ENCODE measurements at places on chromosomes 16 and 17.

DNA sequence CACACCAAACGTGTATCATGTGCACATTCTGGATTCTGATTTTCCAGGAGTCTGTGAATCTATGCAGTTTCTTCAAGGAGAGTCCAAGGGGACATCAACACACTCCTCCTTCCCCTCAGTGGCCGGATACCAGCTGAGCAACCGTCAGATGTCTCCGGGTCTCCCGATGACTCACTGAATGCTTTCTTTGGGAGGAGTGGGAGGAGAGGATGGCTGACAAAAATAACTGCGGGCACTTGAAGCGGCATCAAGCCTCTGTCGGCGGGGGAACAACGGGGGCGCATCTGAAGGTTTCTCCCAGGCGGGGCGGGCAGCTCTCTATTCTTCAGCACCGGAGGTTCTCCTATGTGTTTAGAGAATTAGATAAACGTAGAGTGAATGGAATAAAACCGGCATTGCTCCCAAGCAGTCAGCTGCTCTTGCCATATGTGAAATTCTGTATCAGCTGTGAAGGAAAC lies 24.6 kb upstream of the LRRC75A start:
- DNase-seq = no peak

DNA sequence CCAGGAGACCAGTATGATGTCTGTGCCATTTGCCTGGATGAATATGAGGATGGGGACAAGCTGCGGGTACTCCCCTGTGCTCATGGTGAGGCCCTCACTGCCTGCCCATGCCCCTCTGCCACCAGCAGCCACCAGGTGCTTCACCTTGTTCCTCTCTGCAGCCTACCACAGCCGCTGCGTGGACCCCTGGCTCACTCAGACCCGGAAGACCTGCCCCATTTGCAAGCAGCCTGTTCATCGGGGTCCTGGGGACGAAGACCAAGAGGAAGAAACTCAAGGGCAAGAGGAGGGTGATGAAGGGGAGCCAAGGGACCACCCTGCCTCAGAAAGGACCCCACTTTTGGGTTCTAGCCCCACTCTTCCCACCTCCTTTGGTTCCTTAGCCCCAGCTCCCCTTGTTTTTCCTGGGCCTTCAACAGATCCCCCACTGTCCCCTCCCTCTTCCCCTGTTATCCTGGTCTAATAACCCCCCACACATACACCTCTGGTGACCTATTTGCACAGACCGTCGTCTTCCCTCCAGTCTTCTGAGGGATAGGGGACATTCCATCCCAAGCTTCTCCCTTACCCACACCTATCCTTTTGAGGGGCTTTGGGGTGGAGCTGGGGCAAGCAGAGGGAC lies 3.7 kb downstream of the PFN1 start:
- DNase-seq = no peak

- no peak for DNase-seq
Observed at GRCh38 chr17:2883544-2884213, 87.4 kb downstream of the RAP1GAP2 start.

DNA sequence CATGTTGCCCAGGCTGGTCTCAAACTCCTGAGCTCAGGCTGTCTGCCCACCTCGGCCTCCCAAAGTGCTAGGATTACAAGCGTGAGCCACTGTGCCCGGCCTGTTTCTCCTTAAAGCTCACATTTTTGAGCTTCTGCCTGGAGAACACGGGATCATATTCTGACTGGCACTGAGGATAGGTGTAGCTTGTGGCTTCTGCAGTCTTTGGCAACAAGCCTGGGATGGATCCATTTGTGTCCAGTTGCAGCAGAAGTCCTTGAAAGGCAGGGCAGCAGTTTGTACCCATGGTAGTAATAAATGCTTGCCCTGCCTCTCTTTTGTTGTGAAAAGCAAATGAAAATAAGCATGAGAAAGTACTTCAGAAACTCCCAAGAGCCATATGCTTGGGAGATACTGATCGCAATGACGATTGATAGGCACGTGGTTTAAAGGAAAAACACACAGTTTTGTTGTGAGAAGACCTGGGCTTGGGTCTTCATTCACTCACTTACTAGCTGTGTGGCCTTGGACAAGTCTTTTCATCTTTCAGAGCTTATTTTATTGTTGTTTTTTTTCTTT lies 3.1 kb upstream of the CORO7 start:
- DNase-seq = no peak

DNA sequence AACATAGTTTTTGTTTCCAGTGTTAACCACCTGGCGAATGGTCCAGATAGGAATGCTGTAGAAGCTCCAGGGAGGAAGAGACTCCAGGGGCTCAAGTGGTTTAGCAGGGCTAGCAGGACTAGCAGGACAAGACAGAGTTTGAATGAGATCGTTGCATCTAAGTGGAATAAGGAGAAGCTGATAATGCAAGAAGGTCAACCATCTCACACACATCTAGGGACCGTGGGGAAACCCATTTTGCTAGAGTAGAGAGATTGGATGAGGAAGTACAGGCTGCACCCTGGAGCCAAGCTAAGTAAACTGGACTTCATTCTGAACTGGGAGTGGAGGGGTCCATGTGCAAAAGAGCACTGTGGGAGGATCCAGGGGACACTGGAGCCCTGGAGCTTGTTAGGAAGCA lies 86.1 kb upstream of the HSBP1 start:
- DNase-seq = no peak

DNA sequence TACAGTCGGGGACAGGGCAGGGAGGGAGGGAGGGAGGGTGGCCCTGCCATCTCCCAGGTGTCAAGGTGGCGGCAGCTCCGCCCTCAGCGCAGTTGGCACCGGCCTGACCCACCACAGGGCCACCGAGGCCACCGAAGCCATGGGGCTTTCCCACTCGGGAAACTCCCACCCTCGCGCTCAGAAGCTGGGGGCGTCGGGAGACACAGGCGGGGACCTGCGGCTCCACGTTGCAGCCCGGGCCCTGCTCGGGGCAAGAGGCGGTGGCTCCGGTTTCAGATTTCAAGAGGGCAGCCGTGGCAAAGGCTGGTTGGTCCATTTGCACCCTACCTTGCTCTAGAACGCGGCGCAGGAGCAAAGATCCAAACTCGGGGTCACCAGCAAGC lies 544 bp downstream of the CYB561 start:
- no peak for DNase-seq

- DNase-seq = no peak
Observed at GRCh38 chr16:23356941-23357340, 54.8 kb downstream of the SCNN1B start.

- no peak for DNase-seq
Observed at GRCh38 chr17:29577385-29578211, 9.1 kb downstream of the TP53I13 start.

DNA sequence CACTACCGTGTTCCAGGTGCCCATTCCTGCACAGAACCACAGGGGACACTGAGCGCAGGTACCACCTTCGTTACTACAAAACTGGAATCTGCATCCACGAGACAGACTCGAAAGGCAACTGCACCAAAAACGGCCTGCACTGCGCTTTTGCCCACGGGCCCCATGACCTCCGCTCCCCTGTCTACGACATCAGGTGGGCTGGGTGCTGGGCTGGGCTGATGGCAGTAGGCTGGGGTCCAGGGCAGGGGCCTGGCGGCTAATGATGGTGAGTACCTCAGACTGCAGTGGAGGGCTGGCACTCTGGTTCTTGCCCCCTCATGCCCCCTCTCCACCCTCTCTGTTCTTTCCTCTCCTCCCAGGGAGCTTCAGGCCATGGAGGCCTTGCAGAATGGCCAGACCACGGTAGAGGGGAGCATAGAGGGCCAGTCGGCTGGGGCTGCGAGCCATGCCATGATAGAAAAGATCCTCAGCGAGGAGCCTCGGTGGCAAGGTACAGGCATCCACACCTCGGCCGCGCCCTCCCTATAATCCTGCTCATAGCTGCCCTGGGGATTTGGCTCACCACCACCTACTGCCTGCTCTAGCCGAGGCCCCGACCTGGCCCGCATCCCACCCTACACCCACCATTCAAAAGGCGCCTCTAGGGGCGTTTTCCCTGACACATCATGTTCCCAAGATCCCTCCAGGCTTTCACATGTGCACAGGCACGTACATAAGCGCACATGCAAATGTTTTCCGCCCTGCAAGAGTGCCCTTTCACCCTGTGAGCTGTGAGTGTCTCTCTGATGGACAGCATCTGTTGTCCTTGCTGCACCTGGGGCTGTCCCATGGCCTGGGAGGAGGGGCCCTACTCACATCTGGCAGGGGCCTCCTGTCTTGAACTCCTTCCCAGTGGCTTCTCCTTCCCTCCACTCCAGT lies 27.7 kb downstream of the UNK start:
- DNase-seq = no peak

- DNase-seq = no peak
Observed at GRCh38 chr17:8488901-8489300, 53.2 kb downstream of the NDEL1 start.

GRCh38 chr16:66972983-66973382 lies 11.9 kb downstream of the CES3 start:
- no peak for DNase-seq

DNA sequence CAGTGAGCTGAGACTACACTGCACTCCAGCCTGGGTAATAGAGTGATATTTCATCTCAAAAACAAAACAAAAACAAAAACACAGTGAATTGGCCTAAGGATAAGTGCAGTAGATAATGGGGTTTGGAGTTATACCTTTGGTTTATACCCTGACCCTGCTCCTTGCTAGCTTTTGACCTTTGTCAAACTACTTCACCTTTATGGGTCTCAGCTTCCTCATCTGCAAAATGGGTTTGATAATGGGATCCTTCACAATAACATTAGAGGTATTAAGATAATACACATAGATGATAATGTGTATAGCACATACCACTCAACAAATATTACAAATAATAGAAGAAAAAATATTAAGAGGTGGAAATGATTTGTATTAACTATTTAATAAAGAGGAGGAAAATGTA lies 85.9 kb downstream of the STXBP4 start:
- DNase-seq = no peak

DNA sequence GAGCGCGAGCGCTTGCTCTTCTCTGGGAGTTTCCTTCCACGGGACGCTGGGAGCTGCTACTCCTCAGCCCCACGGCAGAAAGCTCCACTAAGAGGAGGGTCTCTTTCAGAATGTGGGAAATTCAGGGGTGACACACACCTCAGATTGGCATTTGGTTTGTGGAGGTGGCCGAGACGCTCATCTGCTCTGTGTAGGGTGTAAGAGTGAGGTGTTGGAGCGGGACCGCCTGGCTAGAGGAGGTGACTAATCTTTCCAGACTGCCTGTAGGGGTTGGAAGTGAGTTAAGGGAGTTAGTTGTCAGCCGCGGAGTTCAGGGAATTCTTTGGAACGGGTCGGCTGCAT lies 735 bp downstream of the PSMD11 start:
- DNase-seq = no peak

DNA sequence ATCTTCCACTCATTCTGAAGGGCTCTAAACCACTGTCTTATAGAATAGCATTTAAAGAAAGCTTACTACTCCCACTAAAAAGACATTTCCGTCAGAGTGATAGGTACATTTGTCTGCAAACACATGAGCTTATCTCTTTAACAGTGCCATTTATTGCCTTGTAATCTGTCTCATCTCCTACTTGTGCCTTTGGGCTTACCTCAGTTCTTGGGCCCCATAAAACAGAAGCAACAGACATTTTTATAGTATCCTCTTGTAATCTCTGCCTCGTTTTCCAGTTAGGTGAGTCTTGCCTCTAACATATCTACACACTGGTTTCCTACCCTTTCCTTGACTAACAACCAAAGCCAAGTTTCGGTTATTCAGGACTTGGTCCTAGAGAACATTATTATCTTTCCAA lies 681.4 kb upstream of the KIF2B start:
- no peak for DNase-seq

GRCh38 chr17:10033449-10033848 lies 128.4 kb upstream of the RCVRN start:
- no peak for DNase-seq

GRCh38 chr16:29729116-29729521 lies 16.7 kb downstream of the C16orf54 start:
- peak; percentile 61 for DNase-seq

DNA sequence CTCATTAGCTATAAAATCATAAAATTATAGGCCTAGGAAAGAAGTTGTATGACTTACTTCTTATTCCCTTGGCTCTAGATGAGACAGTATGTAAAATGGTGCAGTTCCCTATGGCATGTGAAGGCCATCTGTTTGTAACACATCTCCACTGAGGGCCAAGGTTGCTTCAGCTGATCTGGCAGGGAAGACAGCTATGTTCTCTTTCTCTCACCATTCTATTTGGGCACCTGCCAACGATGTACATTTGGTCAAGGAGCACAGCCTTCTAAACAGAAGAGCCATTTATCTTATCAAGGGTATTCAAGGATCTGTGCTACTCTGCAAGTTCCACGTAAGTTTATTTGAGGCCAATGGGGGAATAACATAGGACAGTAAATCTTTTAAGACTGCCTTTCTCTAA lies 129.8 kb upstream of the TOM1L1 start:
- no peak for DNase-seq

DNA sequence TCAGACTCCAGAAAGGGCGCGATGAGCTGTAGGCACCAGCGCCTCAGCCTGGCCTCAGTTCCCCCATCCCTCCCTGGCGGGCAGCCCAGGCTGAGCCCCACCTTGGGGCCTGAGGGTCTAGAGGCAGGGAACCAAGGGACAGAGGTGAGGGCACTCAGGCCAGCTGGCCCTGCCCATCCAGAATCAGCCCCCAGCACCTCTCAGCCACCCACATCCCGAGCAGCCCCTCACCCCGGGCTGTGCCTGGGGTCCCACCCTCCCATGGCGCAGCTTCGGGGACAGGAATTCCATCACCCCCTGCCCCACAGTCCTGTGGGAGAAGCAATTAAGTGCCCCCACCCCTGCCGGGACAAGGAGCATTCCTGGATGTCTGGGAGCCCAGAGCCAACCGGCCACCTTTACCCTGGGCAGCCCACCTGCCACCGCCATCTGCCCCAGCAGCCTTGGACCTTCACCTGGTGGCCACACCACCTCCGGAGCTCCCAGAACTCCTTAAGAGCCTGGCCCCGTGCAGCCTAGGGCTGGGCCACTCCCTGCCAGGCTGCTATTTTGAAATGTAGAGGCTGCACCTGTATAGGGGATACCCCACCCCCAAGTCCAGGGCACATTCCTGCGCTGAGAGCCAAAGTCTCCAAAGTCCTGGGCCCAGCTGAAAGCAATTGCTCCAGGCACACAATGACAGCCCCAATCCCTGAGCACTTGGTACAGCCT lies 33.7 kb upstream of the PVALEF start:
- no peak for DNase-seq

- no peak for DNase-seq
Observed at GRCh38 chr17:1966274-1967086, 58.7 kb downstream of the RTN4RL1 start.

- no peak for DNase-seq
Observed at GRCh38 chr16:23128056-23128455, 21.2 kb downstream of the USP31 start.

GRCh38 chr16:84482951-84483881 lies 21.2 kb downstream of the MEAK7 start:
- no peak for DNase-seq

DNA sequence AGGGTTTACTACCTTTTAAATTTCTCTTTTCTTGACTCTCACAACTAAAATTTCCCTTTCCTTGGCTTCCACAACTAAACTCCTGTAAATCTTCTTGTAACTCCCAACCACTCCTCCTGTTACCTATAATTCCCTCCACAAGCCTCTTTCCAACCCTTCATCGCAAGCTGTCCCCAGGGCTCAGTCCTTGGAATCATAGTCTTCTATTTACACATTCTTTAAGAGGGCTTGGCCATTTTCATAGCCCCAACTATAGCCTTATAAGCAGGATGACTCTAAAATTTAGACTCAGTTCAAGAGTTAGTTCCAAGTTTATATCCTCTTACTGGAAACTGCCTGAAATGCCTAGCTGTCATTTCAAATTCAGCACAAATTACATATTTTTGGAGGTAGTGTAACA lies 23.9 kb downstream of the GLG1 start:
- DNase-seq = no peak

- no peak for DNase-seq
Observed at GRCh38 chr16:66189951-66190350, 176.5 kb upstream of the CDH5 start.
